Left lung (tissue), 14 donors: ENCODE measurements at places on chromosomes 16 and 17. TPM values are rescaled to one million over a fixed set of nuclear protein-coding genes. Genes with fewer than 3 reads are reported as not detected.

- DNase-seq = no peak
Observed at GRCh38 chr16:51952500-51952899, 594.4 kb downstream of the TOX3 start.

DNA sequence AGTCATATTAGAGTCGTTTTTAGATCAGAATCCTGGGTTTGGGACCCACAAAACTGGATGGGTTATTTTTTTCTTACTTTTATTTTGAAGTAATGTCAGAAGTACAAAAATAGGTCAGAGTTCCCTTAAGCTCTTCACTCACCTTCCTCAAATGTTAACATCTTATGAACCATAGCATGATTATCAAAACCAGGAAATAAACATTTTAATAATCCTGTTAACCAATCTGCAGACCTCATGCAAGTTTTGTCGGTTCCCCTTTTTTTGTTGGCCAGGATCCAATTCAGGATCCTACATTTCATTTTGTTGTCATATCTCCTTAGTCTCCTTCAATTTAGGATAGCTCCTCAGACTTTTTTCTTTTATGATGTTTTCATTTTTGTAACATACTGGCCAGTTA, 162.0 kb downstream of the CHD9 start:
- no peak for DNase-seq

DNA sequence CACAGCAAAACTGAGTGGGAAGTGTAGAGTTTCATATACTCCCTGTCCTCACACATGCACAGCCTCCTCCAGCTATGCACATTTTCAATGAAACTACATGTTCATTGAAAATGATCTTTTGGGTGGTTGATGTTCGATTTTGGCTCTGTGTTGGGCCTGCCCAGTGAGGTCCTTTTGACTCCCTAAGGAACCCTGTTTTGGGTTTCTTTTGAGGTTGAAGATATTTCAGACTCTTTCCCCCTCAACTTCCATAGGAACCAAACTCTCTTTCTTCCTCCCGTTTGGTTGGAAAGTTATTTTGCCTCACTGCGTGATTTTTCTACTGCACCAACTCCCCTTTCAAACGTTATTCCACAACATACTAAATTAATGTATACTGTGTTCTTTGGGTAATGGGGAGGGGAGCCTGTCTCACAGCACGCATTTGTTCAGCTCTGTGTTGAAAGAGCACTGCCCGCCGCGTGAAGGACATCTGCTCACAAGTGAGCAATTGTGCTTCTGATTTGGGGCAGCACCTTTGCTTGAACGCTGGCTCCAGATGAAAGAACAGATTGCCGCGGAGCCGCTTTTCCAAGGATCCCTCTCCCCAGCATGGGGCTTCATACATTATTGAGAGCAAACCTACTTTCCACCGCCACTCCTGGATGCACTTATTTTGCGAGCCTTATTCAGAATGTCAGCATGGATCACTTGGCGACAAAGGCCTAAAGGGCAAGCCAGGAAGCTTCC, 385.9 kb downstream of the WWOX start:
- no peak for DNase-seq

DNA sequence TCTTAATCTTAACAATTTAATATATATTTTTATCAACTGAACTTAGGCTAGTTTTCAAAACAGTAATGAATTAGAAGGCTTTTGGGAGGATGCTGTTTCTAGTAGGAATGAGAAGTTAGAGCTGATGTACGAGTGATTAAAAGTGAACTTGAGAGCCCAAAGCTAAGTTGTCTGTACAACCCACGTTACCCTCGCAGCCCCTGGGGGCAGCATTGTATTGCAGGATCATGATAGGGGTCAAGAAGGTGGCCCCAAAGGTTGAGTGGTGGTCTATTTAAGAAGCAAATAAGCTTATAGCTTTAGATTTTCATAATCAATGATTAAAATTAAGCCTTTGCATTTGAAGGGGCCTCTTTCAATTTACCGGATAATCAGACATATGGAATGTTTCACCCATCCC, 33.7 kb upstream of the ALDH3A2 start:
- no peak for DNase-seq

- no peak for DNase-seq
Observed at GRCh38 chr16:86090461-86091170, 191.7 kb downstream of the IRF8 start.

DNA sequence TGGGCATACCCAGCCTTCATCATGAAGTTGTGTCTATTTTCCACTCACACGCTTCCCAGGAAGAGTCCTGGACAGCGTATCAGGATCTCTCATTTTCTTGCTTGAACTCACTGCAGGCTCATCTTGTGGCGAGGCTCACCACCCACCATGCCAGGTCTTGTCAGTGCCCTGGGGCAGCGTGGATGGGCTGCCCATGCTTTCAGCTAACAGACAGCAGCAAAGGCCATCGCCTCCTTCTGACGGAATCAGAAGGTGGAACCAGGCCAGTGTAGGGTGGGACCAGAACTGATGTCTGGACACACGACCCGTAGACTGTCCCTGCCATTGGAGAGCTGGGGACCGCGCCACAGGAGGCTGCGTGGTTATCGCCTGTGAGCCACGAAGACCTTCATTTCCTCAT, 169.4 kb downstream of the FOXL1 start:
- DNase-seq = no peak

GRCh38 chr17:17934806-17935205, 37.4 kb downstream of the TOM1L2 start:
- DNase-seq = no peak

DNA sequence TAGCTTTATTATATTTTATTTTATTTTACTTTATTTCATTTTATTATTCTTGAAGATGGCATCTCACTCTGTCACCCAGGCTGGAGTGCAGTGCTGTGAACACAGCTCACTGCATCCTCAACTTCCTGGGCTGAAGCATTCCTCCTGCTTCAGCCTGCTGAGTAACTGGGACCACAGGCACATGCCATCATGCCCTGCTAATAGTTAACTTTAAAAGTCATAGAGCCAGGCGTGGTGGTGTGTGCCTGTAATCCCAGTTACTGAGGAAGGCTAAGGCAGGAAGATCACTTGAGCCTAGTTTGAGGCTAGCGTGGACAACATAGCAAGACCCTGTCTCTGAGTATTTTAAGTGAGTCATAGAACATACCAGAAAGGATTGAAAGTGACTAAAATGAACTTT, 38.7 kb downstream of the ESRP2 start:
- DNase-seq = no peak

DNA sequence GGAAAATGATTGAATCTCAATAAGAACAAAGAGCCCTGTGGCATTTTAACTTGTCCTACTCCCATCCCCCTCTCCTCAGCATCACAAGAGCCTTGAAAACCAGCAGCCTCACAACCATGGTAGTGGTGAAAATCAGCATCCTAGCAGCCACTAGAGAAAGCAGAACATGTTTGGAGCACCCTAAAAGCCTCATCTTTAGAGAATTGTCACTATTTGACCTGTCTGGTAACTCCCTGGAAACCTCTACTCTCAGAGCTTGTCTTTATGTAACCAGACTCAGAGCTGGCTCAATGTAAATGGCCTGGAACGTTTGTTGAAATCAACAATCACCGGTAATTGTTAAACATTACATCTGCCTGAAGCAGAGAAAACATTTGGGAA, 70.8 kb downstream of the MMD start:
- no peak for DNase-seq

GRCh38 chr17:44354582-44355561, 8.8 kb downstream of the FAM171A2 start:
- DNase-seq = no peak

GRCh38 chr17:61150686-61151299, 248.8 kb upstream of the TBX2 start:
- no peak for DNase-seq

GRCh38 chr17:65514082-65514481, 47.4 kb downstream of the AXIN2 start:
- DNase-seq = no peak

DNA sequence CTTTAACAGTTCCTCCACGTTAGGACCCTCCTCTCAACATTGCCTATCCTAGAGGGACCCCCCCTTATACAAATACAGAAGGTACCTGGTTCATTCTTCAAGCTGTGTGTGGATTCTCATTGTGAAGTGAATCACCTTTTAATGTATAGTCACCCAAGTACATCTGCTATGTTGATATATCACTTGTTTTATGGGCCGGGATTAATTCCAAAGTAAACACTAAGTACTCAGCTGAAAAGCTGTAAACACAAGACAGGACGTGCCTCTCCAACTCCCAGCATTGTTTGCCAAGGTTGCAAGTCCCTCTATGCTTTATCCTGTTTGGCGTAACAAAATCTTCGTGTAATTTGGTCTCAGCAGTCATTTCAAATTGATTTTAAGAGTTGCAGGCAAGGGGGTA, 123.6 kb downstream of the RBFOX1 start:
- no peak for DNase-seq

- DNase-seq = no peak
Observed at GRCh38 chr16:80518436-80518835, 22.4 kb upstream of the DYNLRB2 start.

DNA sequence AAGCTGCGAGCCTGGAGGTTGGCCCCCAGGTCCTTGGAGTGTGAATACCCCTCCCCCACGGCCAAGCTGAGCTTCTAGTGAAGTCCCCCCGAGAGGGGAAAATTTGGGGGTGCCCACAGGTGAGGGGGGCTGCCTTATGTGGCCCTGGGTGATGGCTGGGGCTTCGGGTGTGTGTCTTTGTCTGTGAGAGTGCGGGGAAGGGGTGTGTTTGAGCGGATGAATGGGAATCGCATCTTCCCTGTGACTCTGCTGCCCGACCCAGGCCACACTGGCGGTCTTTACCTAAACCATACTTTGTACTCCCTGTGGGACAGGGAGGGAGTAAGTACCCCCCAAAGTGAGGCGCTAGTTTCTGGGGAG, 1.3 kb downstream of the SBK1 start:
- DNase-seq = no peak

- DNase-seq = no peak
Observed at GRCh38 chr16:66389256-66390176, 23.0 kb downstream of the CDH5 start.

DNA sequence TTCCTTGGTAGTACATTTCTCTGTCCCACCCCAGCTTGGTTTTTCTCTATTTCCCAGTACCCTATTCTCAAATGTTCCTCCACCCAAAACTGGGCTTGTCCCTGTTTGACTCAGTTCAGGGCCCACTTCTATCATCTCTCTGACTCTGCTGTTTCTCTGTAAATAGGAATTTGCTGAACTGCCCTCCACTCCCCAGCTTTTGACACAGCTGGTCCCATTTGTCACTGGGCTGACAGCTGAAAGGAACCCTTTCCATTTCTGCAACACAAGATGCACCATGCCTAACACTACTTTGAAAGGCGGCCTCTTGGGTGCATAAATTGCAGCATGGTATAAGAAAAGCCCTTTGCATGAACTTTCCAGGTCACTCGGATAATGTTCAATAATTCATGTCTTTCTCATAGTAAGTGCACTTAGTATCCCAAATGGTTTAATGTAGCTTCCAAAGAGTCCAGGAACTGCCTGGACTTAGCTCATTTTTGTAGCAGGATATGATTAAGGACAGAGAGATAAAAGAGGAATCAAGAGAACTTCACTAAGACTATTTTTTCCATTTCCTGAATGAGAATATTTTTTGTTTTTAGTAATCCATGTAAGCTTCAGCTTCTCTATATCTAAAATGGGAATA, 256.7 kb downstream of the CDH11 start:
- DNase-seq = no peak

GRCh38 chr17:80468781-80469493, 7.5 kb downstream of the NPTX1 start:
- no peak for DNase-seq

GRCh38 chr16:56921571-56921970, 10.4 kb upstream of the HERPUD1 start:
- DNase-seq = no peak

DNA sequence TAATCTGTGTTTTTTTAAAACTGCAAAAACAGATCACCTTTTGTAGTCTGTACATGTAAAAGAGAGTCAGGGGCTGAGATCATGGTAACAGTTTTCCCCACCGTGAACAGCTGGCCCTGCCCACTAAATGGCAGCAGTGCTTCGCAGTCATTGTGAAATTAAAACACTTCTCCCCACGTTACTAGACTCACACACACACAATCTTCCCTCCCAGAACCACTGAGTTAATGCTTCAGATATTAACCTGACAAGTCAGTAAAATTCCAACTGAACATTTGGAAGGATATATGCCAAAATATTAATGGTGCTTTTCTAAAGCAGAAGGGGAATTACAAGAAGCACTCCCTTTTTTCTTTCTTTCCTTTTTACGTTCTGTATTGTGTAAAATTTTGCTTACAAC, 1.2 kb upstream of the CD300LG start:
- no peak for DNase-seq

- DNase-seq = no peak
Observed at GRCh38 chr17:51398128-51398525, 137.8 kb downstream of the UTP18 start.

DNA sequence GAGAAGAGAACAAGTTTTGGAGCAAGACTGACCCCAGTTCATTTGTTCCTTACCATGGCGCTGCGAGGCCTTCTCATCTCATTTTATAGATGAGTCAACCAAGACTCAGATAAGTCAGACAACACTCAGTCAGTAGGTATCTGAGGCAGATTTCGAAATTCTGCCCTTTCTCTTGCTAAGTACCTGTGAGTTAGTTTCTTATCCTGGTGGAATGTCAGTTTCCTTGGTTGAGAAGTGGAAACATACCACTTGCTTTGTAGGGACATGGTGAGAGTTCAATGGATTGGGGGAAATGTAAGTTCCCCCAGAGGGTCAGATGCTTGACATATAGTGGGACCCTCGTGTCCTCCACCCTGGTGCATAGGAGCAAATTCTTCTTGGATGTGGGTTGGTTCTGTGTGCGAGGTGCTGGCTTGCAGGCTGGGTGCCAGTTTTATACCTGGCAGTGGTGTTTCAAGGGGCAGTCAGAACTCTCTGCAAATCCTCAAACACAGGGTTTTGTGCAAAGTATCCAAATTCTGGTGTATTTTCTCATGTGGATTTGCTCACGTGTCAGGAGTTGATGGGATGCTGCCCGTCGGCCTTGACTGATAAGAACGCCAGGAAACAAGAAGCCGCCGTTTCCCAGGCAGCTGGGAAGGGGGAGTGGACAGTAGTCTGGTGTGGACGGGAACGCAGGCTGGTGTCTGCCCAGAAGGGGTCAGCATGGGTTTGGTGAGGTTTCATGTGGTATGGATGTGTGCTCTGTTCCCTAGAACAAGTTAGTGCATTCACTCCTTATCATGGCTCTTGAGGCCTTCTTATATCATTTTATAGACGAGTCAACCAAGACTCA, 61.1 kb upstream of the CIBAR2 start:
- DNase-seq = no peak

GRCh38 chr16:28829747-28830146, 6.9 kb downstream of the ATXN2L start:
- no peak for DNase-seq

The ZNF688 gene
- polyA plus RNA-seq = 15.1 TPM

The CDH5 gene
- 171 TPM for polyA plus RNA-seq

The ATP2A3 gene
- 9.8 TPM for polyA plus RNA-seq

The CCL13 gene
- 1.0 TPM for polyA plus RNA-seq

The MMP28 gene
- 8.5 TPM for polyA plus RNA-seq

The PRR14 gene
- polyA plus RNA-seq = 43.3 TPM

The KRTAP2-2 gene
- not detected for polyA plus RNA-seq

The KRTAP3-2 gene
- polyA plus RNA-seq = not detected

The OSGIN1 gene
- 0.55 TPM for polyA plus RNA-seq

The IRF8 gene
- 9.8 TPM for polyA plus RNA-seq

The PDE6G gene
- polyA plus RNA-seq = 4.9 TPM
